ENCODE measurements at places on chromosomes 7 and 10.

DNA sequence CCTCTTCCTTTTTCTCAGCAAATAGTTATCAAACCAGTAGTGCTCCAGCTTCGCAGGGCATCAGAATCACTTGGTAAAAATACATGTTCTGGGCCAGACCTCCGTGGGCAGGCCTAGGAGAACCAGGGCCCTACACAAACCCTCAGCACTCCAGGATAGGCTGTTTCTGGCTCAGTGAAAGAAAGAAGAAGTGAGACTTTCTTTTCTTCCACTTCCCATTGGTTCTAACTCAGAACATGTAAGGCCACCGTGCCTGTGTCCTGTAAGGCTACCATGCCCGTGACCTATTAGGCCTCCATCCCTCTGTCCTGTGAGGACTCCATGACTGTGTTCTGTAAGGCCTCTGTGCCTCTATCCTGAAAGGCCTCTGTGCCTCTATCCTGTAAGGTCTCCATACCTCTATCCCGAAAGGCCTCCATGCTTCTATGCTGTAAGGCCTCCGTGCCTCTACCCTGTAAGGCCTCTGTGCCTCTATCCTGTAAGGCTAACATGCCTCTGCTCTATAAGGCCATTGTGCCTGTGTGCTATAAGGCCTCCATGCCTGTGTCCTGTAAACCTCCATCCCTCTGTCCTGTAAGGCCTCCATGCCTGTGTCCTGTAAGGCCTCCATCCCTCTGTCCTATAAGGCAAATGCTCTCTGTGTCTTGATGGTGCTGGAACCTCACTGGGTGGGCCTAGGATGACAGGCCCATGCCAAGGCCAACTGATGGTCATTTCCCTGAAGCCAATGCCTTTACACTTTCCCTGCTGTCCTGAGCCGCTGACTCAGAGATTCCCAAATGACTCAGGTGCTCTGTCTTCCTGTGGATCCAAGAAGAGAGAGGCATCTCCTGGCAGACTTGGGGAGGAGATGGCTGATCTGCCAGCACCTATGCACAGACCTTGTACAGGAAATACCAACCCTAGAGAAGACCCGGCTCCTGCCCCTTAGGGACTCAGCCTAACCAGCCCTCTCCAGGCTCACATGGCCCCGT, 96.6 kb upstream of the CACUL1 start:
- DNase-seq: no peak

DNA sequence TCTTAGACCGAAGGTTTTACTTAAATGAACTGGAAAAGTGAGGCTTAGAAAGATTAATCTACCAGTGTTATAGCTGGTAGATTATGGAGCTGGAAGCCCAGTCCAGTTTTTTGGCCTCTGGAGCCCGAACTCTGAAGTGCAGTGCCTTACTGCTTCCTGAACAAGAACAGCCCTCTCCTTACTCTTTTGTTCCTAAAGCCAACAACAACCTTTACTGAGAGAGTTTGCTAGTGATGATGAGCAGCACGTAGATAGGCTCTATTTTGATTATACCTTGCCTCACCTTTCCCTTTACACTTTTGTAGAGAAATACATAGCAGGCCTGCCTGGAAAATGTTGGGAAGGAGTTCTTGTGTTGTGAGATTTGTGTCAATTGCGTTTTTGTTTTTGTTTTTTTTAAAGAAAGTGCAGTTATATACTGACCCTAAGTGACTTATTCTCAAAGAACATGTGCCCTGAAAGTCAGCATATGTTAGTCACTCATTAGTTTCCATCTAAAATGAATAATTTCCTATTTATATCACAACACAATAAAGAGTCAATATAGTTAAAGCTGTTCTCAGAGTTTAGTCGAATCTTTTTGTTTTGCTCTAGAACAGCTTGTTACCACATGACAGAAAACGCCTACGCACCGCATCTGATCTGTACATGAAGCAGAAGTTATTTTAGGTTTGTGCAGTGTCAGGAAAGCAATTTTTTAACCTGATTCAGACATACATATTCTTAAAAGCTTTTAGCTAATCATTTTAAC, 33.0 kb downstream of the PLEKHA1 start:
- no peak for DNase-seq

DNA sequence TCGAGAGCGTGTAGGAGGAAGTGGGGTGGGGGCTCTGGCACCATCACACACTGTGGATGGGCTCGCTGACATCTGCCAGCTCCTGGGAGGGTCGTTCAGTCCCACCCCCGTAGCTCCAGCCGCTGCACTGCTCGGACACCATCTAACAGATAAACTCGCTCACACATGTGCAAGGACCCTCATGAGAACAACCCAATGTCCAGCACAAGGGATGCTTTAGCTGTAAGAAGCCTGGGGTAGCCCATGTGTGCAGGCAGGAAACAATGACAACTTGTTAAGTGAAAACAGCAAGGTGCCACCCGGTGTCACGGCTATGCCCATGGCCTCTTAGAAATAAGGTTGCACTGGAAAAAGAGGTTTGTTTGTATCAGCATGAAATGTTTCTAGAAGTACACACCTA, 14.1 kb downstream of the OGDHL start:
- no peak for DNase-seq

- DNase-seq: peak; percentile 20
Measured at GRCh38 chr7:158973440-158973839, 117.1 kb downstream of the DYNC2I1 start.

- no peak for DNase-seq
Measured at GRCh38 chr10:118694848-118695247, 59.9 kb downstream of the CACUL1 start.

DNA sequence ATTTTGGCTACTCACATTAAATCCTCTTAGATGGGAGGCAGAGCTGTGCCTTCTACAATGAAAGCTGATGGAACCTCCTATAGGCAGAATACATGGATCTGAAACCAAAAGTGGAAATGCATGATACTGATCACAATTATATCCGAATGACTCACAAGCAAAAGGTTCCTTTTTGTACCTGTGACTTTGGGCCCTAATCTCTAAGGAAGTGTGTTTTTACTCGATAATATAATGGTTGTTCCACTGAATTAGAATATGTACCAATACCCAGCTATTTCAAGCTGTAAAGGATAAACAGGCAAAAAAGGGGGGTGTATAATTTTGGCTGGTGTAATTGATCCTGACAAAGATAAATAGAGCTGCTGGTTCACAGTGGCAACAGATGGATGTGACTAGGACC, 17.6 kb upstream of the LAMB1 start:
- DNase-seq: no peak

DNA sequence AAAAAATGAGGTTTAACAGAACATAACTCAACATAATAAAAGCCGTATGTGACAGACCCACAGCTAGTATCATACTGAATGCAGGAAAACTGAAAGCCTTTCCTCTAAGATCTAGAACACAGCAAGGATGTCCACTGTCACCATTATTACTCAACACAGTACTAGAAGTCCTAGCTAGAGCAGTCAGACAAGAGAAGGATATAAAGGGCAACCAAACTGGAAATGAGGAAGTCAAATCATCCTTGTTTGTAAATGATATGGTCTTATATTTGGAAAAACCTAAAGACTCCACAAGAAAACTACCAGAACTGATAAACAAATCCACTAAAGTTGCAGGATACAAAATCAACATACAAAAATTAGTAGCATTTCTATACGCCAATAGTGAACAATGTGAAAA, 45.9 kb downstream of the C10orf71 start:
- no peak for DNase-seq

- no peak for DNase-seq
Measured at GRCh38 chr10:128763588-128763987, 637.4 kb upstream of the MKI67 start.

GRCh38 chr10:11715815-11716494, 26.2 kb upstream of the ECHDC3 start:
- DNase-seq: peak; percentile 40

- no peak for DNase-seq
Measured at GRCh38 chr7:11758627-11759111, 73.3 kb downstream of the THSD7A start.

Data from LoVo (cell line).